ENCODE measurements at places on chromosomes 3 and 15.

DNA sequence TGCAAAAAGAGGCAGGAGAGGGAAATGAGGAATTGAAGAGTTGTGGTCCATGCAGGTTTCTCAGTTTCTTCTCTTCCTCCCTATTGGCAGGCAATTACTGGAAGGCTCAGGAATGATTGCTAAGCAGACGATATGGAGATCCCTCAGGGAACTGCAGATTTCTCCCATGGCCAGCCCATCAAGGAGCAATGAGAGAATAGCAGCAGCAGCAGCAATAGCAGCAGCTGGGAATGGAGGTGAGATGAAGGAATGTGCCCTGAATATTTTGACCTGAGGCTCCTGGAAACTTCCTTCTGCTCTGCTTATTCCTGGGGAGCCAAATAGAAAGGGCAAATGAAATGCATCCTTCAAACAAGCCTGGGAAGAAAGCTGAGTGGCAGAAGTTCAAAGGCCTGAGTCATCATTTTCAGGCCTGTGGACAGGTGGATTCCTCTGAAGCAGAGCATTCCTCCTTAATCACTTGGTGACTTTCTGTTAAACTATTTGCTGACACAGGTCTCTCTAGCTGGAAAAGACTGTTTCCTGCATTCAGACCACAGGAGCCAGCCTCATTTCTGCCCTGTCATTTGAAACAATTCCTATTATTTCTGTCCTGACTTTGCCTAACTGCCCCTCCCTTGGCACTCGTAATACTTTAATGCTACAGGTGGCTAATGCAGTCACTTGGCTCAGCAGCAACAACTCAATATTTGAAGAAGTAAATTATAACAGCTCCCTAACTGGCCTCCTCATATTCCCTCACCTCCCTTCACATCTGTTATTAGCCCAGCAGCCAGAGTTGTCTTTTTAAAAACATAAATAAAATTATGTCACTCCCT is 146.9 kb upstream of the GADL1 start:
- no peak for DNase-seq

- DNase-seq, result no peak
Observed at GRCh38 chr3:150407808-150408220, 284 bp upstream of the TSC22D2 start.

GRCh38 chr3:67521053-67521646 is 133.3 kb downstream of the SUCLG2 start:
- DNase-seq, result no peak

DNA sequence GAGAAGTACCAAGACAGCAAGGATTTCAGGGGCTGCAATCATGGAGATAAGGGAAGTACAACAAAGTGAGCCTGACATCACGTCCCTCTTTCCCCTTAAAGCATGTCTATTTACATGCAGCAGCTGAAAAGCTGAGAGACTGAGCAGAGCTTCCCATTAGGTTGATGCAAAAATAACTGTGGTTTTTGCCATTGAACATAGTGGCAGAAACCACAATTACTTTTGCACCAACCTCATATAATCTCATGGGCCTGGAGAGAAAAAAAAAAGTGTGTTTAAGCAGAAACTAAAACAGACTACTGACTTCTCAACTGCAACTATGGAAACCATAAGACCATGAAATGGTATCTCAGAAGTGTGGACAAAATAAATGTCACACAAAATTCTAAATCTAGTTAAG is 48.3 kb downstream of the CCDC12 start:
- no peak for DNase-seq

- DNase-seq, result no peak
Observed at GRCh38 chr15:58495891-58496408, 64.2 kb downstream of the LIPC start.

DNA sequence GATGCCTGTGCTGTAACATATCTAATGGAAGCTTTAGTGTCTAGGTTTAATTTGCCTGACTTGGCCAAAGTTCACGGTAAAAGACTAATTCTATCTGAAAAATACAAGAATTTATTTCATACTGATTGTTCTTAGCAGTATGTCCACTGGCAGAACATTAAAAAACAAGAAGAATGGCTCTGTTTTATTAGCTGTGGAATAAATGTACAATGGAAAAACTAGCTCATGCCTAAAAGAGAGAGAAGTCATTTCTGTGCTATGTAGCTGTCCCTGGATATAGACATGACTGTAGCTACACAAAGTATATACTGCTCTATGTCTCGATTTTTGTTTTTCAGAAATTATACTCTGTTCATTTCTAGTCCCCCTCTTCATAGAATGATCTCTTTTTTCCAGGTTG is 13.9 kb upstream of the VGLL3 start:
- DNase-seq, result no peak

DNA sequence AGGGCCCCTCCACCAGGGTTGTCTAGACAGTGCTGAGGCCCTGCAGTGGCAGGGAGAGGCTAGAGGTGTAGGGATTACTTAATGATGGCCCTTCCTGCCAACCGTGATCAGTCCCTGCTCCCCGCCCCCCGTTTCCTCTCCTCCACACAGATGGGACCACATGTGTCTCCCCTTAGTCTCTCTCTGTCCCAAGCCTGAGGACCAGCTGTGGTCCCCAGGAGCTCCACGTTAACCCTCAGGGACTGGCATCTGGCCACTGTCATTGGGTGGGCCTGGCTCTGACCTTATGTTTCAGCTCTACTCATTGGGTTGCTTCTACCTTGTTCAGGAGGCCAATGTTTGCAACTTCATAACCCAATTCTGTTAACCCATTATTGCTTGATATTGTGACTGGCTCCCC is 6.0 kb upstream of the ALPK3 start:
- no peak for DNase-seq

GRCh38 chr3:121552797-121553196 is 7.0 kb upstream of the POLQ start:
- DNase-seq, result no peak

- DNase-seq, result no peak
Observed at GRCh38 chr15:85333132-85333831, 47.1 kb upstream of the AKAP13 start.

- DNase-seq, result no peak
Observed at GRCh38 chr15:89998141-89998661, 2.9 kb upstream of the ZNF710 start.

DNA sequence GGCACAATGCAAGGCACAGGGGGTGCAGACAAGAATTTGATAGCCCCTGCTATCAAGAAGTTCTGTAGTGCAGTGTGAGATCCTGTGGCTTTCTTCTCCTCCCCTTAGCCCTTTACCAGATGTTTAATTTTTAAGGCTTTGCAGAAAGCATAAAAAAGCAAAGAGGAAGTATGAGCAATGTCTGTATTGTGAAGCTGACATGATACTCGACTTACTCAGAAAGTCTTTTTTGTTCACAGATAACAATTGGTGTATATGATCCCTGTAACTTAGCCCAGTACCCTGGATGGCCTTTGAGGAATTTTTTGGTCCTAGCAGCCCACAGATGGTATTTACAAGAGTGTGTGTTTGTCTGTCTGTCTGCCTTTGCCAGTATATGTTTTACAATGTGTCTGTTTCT is 58.9 kb downstream of the ATG7 start:
- DNase-seq, result no peak

DNA sequence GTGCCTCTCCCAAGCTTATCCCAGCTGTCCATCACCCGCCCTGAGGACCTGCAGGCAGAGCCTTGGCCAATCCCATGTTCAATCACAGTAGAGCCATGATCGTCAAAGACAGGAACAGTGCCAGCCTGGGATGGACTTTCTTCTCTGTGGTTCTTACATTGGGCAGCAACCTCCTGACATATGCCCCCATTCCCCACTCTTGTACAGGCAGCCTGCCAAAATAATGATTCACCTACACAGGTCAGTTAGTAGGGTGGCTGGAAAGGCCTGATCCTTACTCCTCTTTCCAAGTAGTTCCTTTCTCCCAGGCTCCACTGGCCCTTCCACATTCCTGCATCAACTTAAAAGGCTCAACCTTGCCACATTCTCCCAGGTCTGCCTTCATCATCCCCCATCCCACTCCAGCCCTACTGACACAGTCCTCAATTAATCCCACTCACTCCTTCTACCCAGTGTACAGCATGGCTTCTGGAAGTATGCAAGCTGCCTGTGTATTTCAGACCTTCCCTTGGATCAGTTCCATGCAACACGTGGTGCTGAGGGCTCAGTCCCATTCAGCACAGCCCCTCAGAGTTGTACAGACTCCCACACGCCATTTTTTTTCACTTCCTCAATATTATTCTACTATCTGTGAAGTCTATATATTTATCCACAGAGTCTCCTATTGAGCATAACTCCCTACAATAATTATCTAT is 189.8 kb downstream of the NTRK3 start:
- DNase-seq, result no peak

GRCh38 chr15:68554721-68555678 is 23.8 kb upstream of the CORO2B start:
- DNase-seq, result no peak

DNA sequence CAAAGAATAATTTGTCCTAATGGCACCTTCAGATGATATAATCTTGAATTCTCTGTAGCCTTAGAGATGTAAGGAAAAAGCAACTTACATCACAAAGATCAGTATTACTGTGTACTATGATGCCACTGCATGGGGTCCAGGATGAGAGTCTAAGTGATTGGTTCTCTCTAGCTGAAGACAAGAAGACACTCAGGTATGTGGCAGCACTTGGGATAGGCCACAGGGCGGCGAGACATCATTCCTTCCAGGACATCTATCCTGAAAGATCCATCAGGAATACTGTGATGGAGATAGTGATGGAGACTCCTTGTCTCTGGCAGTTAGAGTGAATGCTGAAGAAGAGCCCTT is 2.5 kb downstream of the CD200 start:
- no peak for DNase-seq

GRCh38 chr3:172982736-172983364 is 158.2 kb downstream of the SPATA16 start:
- DNase-seq, result no peak

DNA sequence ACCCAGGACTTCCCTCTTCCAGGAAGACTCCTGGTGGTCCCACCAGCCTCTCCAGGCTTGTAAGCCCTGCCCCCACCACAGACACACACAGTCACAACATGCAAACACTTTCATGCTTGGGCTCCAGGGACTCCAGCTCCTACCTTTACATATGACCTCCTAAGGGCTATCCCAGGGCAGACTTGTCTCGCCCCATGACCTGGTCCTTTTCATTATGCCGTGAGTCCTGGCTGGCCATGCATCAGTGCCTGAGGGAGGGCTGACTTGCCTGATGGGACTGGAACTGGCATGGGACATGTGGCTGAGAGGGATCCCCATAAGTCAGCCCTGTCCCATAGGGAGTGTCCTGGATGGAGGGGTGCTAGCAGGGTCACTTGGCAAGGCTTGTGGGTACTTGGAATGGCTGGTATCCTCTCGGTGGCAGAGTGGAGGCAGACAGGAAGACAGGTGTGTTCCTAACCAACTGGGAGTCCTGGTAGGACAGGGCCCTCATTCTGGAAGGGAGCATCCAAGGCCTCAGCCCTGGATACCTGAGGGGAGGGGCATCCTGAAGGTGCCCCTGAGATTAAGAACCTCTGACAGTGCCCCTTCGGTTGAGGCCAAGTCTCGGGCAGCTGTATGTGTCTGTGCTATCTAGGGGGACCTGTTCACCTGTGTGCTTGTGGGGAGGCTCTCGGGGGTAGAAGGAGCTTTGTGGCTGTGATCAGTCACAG is 540 bp upstream of the HHATL start:
- no peak for DNase-seq

DNA sequence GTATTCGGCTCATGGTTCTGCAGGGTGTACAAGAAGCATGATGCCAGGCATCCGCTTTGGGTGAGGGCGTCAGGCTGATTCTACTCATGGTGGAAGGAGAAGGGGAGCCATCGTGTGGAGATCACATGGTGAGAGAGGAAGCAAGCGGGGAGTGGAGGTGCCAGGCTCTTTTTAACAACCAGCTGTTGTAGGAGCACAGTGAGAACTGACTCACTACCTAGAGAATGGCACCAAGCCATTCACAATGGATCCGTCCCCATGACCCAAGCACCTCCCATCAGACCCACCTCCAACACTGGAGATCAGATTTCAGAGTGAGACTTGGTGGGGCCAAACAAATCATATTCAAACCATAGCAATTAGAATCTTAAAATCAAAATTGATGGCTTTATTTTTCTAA is 259.8 kb upstream of the CTDSPL start:
- no peak for DNase-seq

- DNase-seq, result no peak
Observed at GRCh38 chr15:36757189-36757814, 177.9 kb downstream of the CDIN1 start.

DNA sequence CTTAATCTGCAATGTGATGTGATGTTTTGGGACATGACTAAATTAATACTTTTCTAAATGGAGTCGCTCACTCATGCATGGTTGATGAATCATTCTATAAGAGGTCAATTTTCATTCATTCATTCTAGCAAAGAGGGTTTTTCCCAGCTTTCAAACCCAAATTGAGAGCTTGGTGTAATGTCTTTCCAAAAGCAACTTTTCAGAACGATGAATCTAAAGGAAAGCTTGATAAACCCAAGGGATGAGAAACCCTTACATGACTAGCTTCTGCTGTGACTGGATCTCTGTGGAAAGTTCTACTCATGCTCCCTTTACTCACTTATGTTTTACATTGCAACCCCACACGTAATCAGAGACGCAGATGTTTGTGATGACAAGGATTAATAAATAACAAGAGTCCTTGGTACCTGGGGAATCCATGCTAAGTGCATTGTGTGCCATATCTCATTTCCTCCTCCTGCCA is 47.7 kb downstream of the PDZRN3 start:
- no peak for DNase-seq
